ENCODE measurements at places on chromosomes 16 and 17.

- no peak for DNase-seq
Measured at GRCh38 chr17:79684132-79684985, 46.4 kb upstream of the ENPP7 start.

- no peak for DNase-seq
Measured at GRCh38 chr17:68950725-68951124, 4.5 kb downstream of the ABCA8 start.

DNA sequence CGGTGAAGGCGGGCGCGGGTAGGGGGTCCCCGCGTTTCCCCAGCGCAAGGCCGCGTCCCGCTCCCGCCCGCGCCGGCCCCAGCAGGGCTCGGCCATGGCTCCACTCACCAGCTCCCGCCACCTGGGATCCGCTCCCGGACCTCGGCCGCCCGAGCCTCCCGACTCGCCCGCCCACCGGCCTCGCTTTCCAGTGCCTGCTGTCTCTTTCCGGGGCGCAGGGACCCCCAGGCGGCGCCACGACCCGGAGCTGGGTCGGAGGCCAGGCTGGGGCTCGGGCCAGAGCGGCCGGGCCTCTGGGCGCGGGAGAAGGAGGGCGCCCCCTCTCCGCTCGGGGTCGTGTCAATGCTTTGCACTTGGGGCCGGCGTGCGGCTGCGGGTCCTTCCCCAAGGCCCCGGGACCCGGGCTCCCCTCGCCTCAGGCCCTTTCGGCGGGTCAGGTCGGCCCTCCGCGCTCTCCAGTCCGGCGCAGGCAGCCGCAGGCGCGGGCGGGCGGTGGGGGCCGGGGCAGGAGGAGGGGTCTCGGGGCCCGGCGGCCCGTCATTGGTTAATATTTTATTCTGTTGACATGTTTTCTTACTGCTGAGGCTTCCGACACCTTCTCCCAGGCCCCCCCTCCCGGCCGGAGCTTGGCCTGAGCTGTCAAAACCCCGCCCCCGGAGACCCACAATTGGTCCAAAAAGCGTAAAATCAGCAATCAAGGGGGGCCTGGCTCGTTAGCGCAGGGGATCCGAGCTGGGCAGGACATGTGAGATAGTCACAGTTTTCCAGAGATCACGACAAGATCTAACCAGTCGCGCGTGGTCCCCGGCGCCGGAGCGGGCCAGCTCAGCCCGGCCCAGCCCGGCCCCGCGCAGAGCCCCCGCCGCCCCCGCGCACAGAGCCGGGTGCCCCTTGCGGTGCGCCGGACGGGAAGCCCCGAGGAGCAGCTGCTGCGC, at the start of gene TBX2:
Gene TBX2 (plus strand): TSS at position 713 of the 935 bp plus-strand sequence. CDS start 334 bp downstream, outside the sequence.
- DNase-seq: peak; percentile 63

- DNase-seq: no peak
Measured at GRCh38 chr17:17738901-17739300, 57.6 kb downstream of the RAI1 start.

- no peak for DNase-seq
Measured at GRCh38 chr16:314795-315299, 31.9 kb downstream of the PDIA2 start.

- DNase-seq: no peak
Measured at GRCh38 chr17:883586-883962, 96.0 kb downstream of the NXN start.

GRCh38 chr16:86117756-86118155, 218.8 kb downstream of the IRF8 start:
- DNase-seq: no peak

DNA sequence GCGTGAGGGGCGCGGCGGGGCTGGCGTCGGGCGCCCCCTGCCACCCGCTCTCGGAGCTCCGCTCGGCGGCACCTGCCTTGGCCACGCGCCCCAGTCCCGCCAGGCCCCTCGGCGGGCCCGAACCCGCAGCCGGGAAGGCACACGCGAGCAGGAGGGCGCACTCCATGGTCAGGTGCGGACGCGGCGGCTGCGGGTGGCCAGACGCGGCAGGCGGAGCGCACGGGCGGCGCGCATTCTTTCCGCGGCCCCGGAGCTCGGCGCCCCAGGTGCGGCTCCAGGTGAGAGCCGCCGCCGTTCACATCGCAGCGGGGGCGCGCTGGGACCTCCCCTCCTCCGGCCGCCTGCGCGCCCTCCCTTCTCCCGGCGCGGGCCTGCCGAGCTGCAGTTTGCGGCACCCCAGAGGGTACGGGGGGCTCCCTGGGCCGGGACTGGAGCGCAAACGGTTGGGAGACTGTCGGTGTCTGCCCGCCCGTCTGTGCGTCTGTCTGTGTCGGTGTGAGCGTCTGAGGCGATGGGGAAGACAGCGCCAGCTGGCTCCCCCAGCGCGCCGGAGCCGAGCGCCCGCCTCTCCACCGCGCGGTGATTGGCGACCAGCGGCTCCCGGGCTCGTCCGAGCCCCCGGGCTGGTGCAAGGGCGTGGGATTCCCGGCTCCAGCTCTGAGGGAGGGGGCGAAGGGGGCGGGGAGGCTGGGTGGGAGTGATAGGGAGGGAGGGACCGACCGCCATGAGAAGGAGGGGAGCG, at the start of gene ADAMTS18:
Gene ADAMTS18 (minus strand): TSS at position 505 of the 742 bp plus-strand sequence. CDS start 339 bp downstream, at position 166.
- no peak for DNase-seq

- DNase-seq: no peak
Measured at GRCh38 chr16:6864671-6865070, 468.0 kb upstream of the RBFOX1 start.

DNA sequence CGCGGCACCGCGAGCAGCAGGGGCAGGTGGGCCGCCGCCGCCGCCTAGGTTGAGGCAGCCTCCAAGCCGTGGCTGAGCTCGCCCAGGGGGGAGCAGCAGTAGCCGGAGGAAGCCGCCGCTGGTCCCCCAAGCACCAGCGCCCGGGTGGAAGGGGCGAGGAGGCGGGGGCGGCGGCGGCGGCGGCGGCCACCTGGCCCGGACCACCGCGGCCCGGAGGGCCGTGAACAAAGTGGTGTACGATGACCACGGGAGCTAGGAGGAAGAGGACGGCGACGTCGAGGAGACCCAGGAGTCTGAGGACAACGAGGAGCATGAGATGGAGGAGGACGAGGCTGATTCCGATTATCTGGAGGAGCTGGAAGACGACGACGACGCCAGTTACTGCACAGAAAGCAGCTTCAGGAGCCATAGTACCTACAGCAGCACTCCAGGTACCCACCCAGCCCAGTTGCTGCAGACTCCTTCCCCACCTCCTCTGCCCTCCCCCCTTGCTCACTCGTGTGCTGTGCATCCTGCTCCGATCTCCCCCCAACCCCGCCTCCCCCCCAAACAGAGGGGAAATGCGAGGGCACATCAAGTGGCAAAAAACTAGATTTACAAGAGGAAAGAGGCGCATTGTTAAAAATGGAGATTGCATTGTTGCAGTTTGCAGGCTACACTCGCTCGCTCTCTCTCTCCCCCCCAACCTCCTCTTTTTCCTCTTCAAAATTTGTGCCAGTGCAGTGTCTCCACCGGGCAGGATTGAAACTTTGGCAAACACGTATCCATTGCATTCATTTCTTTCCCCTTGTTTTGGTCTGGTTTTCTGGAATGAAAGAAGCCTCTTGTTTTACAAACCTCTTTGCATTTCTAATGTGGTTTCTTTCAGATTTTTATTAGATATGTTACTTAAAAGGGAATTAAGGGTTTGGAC, 41.8 kb upstream of the AMZ2 start:
- DNase-seq: no peak

DNA sequence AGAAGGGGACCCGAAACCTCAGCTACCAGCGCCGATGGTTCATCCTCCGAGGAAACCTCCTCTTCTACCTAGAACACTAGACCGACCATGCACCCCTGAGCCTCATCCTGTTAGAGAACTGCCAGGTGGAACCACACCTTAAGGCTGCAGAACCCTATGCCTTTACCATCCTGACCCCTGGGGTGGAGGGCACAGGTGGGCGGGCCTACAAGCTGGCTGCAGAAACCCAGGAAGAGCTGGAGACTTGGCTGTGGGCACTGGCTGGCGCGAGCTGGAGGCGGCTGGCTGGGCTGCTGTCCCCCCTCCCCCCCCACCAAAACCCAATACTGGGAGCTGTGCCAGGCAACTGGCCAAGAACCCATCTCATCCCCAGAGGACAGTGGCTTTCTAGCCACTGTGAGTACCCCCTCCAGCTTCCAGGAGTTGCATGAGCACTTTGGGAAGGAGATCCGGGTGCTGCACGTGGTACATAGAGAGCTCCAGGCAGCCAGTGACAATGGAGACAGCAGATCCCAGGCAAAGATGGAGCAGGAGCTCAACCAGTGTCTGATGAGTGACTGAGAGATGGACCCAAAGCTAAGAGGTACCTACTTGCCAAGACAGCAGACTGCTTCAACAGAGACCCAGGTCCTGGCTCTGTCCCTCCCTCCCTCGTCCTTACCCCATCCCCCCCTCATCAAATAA, 1.4 kb upstream of the CD2BP2 start:
- DNase-seq: peak; percentile 43

- peak; percentile 80 for DNase-seq
Measured at GRCh38 chr17:74987909-74988711, 678 bp downstream of the CDR2L start.

DNA sequence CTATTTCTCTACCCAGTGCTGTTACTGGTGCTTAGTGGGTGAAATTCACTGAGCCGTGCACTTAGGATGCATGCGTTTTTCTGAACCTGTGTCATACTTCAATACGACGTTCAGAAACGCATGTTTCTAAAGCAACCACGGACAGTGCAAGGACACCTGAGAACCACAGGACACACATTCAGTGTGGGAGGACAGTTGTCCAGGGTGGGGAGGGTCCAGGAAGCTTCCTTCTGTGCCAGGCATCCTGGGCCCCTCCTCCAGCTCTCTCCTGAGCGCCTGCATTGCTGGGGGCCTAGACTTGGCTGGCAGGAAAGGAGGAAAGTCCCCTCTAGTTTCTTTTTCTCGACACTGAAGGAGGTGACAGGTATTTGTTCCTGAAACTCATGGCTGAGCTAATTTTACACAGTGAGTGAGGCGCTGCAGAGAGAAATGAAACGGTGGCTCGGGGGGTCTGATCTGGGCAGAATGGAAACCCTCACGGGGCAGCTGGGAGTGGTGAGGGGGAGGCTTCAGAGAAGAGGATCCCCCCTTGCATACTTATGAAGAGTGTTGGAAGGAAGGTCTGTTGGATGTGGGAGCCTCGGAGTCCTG, 89.9 kb downstream of the IRF8 start:
- no peak for DNase-seq

GRCh38 chr16:84247844-84248243, 8.0 kb upstream of the KCNG4 start:
- DNase-seq: no peak

DNA sequence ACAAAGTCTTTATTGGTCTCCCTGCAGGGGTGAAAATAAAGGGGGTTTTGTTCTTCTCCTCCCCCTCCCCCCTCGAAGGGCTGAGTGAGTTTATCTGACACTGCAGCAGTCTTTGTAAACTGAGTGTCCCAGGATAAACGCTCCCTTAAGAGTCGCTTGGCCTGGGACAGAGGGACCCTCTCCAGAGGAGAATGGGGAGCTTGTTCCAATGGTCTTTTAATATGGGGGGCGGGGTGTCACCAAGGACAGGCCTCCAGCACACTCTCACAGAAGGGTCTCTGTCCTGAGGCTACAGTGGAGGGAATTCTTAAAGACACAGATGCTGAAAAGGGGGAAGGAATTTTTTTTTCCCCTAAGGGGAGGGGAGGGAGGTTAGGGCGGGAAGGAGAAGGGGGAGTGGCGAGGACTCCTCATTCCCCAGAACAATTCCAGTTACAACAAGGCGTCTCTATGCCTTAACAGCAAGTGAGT, 455.5 kb downstream of the SOX9 start:
- DNase-seq: no peak

DNA sequence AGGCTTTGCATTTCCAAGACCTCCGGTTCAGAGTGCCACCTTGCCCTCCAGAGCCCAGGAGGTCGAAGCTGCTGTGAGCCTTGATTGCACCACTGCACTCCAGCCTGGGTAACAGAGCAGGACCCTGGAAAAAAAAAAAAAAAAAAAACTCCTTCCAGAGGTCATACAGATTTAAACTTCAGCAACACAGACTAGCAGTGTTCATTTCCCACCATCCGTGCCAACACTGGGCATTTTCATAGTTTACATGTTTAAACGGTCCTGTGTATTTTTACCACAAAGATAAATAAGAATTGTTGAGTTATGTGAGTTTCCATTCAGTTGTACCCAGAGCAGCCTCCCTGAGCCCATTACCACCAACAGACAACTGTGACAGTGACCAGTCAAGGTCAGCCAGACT, 50.4 kb downstream of the ZDHHC7 start:
- DNase-seq: no peak

DNA sequence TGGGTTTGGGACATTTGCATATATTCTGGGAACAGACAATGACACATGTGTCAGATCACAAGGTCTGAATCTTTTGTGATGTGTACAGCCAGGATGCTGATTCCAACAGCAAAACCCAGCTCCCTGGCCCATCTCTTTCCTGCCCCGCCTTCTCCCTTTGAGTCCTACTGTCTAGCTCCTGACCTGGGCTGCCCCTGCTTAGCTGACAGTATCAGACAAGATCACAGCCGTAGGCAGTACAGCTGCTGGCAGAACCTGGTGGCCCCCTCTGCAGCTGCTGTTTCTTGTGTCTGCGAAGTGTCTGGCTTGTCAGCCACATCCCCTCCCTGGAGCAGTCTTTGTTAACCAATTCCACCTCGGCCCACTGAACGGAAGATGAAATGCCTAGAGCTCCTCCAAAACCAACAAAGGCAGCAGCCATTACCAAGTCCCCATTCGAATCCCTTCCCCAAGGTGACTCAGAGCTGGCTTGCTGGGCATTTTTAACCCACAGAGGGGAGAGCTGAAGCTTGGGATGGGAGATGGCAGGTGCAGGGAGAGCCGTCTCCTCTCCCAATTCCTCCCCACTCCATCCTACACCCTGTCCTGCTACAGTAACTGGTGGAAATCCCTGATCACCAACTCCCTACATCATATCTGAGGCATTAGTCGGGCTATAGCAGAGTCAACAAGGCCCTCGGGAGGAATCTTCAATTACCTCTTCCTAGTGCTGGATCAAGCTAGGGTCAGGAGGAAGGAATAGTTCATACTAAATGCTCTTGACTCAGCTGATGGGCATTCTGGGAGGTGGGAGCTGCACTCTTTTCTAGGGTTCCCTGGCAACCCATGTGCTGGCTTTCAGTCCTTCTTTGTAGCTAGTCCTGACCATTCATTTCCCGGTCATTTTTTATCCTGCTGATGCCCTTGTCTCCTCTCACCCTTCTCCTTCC, 5.8 kb downstream of the PIPOX start:
- DNase-seq: no peak

- DNase-seq: no peak
Measured at GRCh38 chr17:68061512-68062313, 26.2 kb downstream of the KPNA2 start.

DNA sequence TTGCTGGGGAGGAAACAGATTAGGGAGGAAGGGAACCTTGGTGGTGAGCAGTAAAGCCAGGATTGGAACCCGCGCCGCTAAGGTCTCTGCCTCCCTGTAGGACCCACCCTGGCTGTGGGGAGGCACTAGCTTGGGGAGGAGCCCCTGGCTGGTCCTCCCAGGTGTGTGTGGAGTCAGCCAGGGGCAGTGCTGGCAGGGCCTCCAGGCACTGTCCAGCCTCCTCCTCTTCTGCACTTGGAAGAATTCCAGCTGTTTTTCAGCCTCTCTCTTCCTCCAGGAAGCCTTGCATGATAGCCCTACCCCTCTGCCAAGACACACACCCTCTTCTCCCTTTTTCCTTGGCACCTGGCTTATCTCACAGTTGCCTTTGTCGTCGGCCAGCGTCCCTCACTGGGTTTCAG, 34.8 kb downstream of the TMEM235 start:
- DNase-seq: no peak

- peak; percentile 86 for DNase-seq
Measured at GRCh38 chr16:72848759-72849664, 198.9 kb downstream of the ZFHX3 start.

- DNase-seq: no peak
Measured at GRCh38 chr17:2250140-2251095, 53.2 kb downstream of the SMG6 start.

- no peak for DNase-seq
Measured at GRCh38 chr17:75561927-75562603, 25.5 kb upstream of the MYO15B start.

- no peak for DNase-seq
Measured at GRCh38 chr16:57128771-57129389, 36.5 kb downstream of the CPNE2 start.
